Fibroblast of skin of left biceps (primary cell): ENCODE measurements at places on chromosomes 6 and 20.

DNA sequence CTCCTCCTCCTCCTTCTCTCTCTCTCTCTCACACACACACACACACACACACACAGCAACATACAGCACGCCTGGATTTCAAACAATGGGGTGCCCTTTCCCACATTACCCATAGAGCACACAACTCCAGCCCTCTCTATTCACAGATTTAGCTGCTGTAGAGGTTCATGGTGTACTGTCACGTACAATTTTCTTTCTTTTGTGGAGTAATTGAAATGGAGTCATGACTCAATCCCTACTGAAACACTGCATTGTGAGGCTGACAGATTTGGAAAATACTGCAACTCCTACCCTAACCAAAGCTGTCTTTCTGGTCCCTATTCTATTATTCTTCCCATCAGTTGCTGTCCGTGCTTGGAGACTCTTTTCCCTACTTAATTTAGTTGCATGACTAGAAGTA, 166.9 kb downstream of the EDN1 start:
- DNase-seq, result no peak

GRCh38 chr6:137702791-137703424, 164.2 kb upstream of the TNFAIP3 start:
- no peak for DNase-seq

DNA sequence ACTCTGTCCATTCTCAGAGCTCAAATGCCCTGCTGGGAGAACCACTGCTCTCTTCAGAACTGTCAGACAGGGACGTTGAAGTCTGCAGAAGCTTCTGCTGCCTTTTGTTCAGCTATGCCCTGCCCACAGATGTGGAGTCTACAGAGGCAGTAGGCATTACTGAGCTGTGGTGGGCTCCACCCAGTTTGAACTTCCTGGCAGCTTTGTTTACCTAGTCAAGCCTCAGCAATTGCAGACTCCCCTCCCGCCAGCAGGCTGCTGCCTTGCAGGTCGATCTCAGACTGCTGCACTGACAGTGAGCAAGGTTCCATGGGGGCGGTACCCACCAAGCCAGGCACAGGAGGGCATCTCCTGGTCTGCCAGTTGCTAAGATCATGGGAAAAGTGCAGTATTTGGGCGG, 21.8 kb upstream of the UFL1 start:
- no peak for DNase-seq

GRCh38 chr20:46951840-46952497, 57.3 kb downstream of the EYA2 start:
- peak; percentile 19 for DNase-seq

GRCh38 chr6:158666628-158667359, 16.9 kb downstream of the SYTL3 start:
- no peak for DNase-seq

DNA sequence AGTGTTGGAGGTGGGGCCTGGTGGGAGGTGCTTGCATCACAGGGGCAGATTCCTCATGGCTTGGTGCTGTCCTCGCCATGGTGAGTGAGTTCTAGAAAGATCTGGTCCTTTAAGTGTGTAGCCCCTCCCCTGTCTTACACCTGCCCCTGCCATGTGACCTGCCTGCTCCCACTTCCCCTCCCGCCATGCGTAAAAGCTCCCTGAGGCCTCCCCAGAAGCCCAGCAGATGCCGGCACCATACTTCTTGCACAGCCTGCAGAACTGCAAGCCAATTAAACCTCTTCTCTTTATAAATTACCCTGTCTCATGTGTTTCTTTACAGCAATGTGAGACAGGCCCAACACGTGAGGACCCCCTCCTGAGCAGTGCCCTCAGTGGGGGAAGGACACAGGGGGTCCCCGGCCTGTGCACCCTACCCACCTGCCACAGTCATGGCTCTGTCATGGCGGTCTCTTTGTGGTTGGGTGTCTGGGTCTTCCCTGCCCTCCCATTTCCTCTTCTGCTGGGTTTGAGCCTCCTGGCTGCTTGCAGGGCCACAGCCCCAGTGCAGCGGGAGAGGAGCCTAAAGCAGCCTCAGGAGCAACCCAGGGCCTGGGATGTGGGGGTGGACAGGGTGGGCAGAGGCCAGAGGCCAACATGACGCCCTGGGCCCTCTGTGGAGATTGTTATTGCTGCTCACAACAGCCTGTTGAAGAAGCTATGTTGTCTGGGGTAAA, 87.2 kb upstream of the QKI start:
- DNase-seq, result no peak

- no peak for DNase-seq
Measured at GRCh38 chr20:63580796-63581461, 6.9 kb upstream of the HELZ2 start.

- no peak for DNase-seq
Measured at GRCh38 chr20:43766385-43766784, 39.6 kb upstream of the GTSF1L start.

- DNase-seq, result no peak
Measured at GRCh38 chr20:63754008-63754407, 14.4 kb downstream of the SLC2A4RG start.

- DNase-seq, result no peak
Measured at GRCh38 chr20:63457737-63458136, 14.7 kb downstream of the KCNQ2 start.

DNA sequence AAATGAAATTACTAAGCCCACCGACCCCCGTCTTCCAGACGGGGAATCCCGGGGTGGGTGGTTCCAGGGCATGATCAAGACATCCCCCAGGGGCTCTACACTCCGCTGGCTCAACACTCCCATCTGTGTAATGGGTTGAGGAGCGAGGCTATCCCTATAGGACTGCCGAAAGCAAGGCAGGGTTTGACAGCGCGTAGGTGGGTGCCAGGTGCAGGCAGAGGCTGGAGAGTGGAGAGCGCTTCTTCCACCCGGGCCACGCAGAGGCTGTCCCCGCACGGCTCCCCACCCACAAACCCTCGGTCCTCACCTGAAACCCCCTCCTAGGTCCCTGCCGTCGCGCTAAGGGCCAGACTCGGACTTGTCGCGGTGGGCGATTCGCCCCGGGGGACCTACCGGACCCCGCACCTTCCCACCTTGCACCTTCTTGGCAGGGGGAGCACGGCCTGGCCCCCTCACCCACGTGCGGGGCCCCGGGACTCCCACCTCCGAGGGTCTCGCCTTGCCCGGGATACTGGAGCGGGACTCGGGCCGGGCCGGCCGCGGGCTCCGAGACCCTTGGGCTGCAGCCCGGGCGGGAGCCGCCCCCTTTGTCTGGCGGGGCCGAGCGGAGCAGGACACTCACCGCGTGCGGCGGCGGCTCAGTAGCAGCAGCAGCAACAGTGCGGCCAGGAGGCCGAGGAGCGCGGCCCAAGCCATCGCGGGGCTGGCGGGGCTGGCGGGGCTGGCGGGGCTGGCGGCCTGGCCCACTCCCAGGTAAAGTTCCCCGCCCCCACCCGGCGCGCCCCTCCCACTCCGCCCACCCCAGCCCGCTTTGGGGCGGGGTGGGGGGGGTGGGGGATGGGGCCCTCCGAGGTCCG, at the start of gene PTGIS:
Gene PTGIS, minus strand, starts transcription at position 717 of the 857 bp plus-strand sequence. Its CDS starts 21 bp downstream, at position 696.
- DNase-seq, result no peak

DNA sequence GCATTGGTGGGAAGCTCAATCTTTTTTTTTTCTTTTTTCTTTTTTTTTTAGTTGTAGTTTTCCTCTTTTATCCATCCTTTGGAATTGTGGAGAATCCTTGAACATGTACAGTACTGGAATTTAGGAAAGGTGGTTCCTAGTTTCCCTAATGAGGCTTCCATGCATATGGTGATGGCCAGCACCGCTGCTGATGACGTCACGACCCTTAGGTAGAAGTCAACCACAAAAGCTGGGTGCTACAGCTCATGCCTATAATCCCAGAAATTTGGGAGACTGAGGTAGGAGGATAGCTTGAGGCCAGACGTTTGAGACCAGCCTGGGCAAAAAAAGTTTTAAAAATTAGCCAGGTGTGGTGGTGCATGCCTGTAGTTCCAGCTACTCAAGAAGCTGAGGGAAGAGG, 79.3 kb upstream of the SOX4 start:
- no peak for DNase-seq
